NCI-H1417 (cell line): ENCODE measurements at places on chromosomes 11 and 22.
A peak's percentile ranks its signal among the peaks of the same experiment; 100 is the strongest.

DNA sequence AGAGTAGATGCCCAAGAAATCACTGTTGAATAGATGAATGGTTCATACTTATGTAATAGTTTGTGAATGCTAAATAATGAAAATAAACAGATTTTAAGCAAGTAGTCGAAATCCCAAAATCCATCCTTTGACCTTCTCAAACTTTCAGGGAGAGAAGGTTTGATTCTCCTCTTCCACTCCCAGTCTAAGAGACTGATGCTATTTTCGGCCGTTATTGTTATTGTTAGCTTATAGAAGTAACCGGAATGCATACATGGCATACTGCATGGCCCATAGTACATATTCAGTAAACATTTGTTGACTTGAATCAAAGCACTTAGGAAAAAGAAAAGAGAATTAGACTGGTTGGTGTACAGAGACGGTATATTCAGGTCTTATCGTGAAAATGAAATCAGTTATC, 76.6 kb downstream of the NAV2 start:
- no peak for DNase-seq

- DNase-seq = no peak
Measured at GRCh38 chr11:33622806-33623205, 77.8 kb downstream of the C11orf91 start.

- peak; percentile 14 for DNase-seq
Measured at GRCh38 chr11:31236143-31236542, 133.4 kb downstream of the DCDC1 start.

DNA sequence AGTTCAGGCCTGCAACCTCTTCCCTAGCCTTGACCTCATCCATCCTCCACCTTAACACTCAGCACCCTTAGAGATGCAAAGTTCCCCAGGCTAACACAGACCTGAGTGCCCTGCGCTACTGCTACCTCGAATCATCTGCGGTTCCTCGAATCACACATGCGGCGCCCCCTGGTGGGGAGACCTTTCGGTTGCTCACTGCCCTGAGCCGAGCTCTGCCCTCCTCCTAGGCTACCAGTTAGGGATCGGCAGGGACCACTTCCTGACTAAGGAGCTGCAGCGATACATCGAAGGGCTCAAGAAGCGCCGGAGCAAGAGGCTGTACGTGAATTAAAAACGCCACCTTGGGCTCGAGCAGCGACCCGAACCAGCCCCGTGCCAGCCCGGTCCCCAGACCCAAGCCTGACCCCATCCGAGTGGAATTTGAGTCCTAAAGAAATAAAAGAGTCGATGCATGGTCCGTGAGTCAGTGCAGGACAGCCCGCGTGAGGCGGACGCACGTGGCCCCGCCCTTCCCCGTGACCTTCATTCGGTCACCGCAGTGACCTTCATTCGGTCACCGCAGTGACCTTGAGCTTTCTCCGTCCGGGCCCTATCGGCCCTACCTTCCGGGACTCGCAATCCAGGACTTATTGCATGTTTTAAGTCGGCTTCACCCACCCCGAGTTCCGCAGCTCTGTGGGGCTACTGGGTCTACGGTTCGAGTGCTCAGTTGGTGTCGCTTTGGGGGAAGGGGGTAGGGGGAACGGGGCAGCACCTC, 830 bp upstream of the ESRRA start:
- DNase-seq = peak; percentile 95

- DNase-seq = no peak
Measured at GRCh38 chr11:102467853-102468580, 15.5 kb upstream of the TMEM123 start.
